NCI-H1105 (cell line): ENCODE measurements at places on chromosomes 6 and 20.

DNA sequence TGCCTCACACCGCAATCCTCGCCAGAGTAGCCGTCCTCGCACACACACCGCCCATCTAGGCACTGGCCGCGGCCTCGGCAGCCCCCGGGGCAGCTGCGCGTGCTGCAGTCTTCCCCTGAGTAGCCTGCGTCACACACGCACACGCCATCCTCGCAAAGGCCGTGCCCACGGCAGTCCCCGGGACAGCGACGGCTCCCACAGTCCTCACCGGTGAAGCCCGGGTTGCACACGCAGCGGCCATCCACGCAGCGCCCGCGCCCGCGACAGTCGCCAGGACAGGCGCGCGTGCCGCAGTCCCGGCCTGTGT is 13.1 kb downstream of the TNXB start:
- DNase-seq: no peak

GRCh38 chr6:167492100-167492449 is 167.2 kb downstream of the TTLL2 start:
- DNase-seq: no peak

- no peak for DNase-seq
Observed at GRCh38 chr6:137019476-137020272, 25.1 kb downstream of the IL20RA start.

GRCh38 chr6:122482750-122483080 is 11.1 kb upstream of the SERINC1 start:
- DNase-seq: no peak

DNA sequence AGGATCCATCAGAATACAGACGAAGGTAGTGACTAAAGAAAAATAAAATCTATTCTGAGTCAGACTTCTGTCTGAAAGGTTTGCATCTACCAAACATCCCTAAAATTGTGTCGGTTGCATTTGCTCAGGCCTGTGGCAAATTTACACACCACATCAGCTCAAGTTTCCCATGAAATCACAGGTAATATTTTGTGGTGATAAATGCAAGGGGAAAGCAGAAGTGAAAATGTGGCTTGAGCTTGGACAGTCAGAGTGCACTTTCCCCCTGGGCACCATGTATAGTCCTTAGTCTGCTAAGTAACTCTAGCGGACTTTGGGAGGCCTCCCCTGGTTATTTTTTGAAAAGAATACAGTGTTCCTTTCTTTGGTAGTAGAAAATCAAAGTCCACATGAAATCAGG is 159.1 kb downstream of the PKHD1 start:
- DNase-seq: no peak

- DNase-seq: no peak
Observed at GRCh38 chr6:106011476-106011875, 74.7 kb upstream of the PRDM1 start.

DNA sequence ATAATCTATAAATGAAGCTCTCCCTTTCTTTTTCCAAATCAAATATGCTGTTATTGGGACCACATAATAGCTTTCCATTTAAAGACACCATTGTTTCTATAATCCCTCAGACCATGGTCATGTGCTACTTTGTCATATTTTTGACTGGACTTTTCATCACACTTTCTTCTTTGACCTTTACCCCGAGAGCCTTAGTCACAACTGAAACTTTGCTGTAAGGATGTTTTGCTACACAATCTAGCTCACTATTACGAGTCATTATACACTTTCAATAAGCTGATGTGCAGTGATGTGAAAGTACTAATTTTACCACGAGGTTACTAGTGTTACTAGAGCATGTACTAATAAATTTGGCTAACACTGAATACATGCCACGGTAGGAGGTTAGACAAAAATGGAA is 367.2 kb upstream of the RUNX2 start:
- DNase-seq: no peak

DNA sequence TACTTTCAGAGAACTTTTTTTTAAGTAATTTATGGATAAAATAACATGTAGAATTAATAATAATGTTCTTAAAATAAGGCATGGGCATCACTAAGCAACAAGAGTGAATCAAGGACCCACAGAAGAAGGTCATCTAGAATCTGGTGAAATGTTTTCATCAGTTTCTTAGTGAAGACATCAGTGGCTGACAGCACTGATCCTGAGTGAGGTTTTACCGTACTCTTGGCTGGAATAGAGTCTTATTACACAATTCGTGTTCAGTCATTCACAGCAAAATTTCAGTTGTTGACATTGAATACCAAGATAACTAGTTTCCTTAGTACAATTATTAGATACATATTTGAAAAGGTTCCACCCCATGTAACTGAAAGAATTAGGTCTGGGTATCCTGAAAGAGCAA is 140.4 kb downstream of the C6orf58 start:
- DNase-seq: no peak

GRCh38 chr6:33949877-33950435 is 146.2 kb upstream of the MLN start:
- DNase-seq: no peak

GRCh38 chr20:50208085-50208491 is 17.5 kb downstream of the CEBPB start:
- no peak for DNase-seq

DNA sequence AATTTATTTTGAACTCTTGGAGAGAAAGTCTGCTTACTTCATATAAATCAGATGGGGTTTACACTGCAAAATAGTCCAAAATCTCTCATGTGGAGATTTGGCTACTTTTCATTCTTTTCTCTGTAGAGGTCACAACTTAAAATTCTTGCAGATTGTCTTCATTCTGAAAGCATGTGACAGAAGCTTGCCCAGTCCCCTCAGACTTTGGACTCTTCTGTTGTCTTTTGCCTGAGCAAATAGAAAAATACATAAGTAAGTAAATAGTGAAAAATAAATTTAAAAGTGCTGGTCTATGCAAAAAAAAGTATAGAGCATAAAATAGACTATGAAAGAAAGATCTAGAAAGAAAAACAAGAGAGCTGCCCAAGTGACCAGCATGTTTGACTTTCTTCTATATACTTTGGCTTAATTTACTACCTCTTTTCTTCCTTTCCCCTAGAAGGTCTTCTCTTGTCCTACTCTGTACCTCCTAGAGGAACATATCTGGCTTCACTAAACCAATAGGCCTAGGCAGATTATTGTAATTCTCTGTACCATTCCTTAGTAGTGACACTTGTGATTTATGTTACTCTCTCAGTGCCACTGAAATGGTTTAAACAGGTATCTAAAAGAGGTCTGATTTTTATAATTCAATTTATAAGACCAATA is 260.9 kb downstream of the TENT5A start:
- DNase-seq: no peak

DNA sequence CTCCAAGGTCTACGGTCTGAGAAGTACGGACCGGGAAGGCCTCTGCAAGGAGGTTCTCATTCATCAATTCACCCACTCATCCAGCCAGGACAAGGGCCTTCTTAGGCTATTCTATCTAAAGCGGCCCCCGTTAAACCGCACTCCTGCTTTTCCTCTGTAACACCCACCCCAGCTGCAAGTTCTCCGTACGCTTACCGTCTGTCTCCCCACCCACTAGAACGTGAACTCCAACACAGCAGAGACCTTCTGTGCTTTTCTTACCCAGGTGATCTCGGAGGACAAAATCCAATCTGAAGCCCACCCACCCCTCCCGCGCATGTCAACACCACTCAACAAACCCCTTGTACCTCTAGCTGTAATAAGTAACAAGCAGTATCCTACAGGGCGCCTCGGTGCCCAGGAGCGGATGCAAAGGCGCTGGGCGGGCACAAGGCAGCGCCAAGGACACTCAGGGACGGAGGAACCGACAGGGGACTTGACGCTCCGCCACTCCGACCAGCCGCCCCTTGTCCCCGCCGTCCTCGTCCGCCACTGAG is 351 bp downstream of the AURKA start:
- no peak for DNase-seq

- no peak for DNase-seq
Observed at GRCh38 chr6:113876695-113877094, 19.6 kb downstream of the MARCKS start.

GRCh38 chr6:33785778-33786177 is 3.2 kb downstream of the LEMD2 start:
- DNase-seq: no peak

GRCh38 chr6:158170656-158171081 is 2.5 kb downstream of the GTF2H5 start:
- DNase-seq: no peak

DNA sequence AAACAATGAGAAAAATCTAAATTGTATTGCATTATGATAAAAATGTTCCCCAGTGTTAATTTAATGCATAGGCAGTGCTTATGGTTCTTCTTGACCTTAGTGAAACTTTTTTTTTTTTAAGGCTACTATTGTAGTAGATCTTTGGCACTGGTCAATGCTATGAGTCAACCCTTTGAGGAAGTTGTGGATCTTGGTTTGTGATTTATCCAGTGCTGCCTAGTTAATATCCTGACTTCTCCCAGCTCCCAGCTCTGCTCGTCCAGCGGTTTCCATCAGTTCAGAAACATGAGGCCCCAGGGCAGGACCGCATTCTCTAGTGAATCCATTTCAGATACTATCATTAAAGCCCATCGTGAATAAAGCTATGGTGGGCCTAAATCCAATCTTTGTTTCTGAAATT is 364.5 kb upstream of the JARID2 start:
- DNase-seq: no peak

GRCh38 chr6:83044091-83044768 is 21.4 kb downstream of the UBE3D start:
- no peak for DNase-seq
